Prostate gland (tissue), 2 donors: ENCODE measurements at places on chromosomes 11 and 22. TPM values are rescaled to one million over a fixed set of nuclear protein-coding genes. Genes with fewer than 3 reads are reported as not detected.

C11orf97 gene
- not detected for total RNA-seq

SLC6A5 gene
- total RNA-seq, result 0.40 TPM

NOX4 gene
- 0.62 TPM for total RNA-seq

PAAF1 gene
- 28.3 TPM for total RNA-seq

SLCO2B1 gene
- 32.0 TPM for total RNA-seq

OR51B4 gene
- not detected for total RNA-seq

DNA sequence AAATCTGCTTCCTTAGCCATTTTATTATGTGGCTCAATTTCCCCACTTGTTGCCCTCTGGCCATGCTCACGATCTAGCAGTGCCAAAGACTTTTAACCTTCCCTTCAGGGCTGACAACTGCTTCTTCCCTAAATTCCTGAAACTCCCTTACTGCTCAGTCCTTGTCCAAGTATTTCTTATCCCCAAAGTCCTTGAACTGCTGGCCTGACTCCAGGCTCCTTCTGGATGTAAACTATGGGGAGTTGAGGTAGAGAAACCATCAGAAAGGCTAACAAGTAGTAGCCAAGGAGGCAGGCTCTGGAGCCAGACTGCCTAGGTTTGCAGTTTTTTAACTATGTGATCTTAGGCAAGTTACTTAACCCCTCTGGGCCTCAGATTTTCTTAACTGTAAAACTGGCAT, 258.7 kb upstream of the CCDC90B start:
- H3K4me1 ChIP-seq, result no peaks in the 10 kb centered on the region
- H3K27me3 ChIP-seq, result no peaks in the 10 kb centered on the region
- H3K4me3 ChIP-seq, result no peak overlapping the region
- H3K36me3 ChIP-seq, result no peaks in the 10 kb centered on the region
- H3K27ac ChIP-seq, result no peak overlapping the region

GRCh38 chr11:126718276-126718675, 282.3 kb downstream of the KIRREL3 start:
- H3K4me1 ChIP-seq, result no peaks in the 10 kb centered on the region
- no peak for DNase-seq
- no peaks in the 10 kb centered on the region for H3K27me3 ChIP-seq
- no peaks in the 10 kb centered on the region for H3K36me3 ChIP-seq
- no peak overlapping the region for H3K4me3 ChIP-seq
- no peak overlapping the region for H3K27ac ChIP-seq

GRCh38 chr11:81342966-81343365, 1390.7 kb downstream of the FAM181B start:
- no peak for DNase-seq
- H3K4me3 ChIP-seq, result no peak overlapping the region
- no peaks in the 10 kb centered on the region for H3K27me3 ChIP-seq

DNA sequence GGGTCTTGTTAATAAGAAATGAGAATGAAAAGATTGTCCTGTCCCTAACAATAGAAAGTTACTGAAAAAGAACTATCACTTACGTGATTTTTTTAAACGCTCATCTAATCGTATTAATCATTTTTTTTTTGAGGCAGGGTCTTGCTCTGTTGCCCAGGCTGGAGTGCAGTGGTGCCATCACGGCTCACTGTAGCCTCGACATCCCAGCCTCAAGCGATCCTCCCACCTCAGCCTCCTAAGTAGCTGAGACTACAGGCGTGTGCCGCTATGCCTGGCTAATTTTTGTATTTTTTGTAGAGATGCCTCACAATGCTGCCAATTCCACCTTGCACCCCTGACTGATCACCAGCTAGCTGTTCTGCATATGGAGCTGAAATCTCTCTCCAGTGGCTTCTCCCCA, 15.7 kb downstream of the PDGFB start:
- H3K27me3 ChIP-seq, result no peaks in the 10 kb centered on the region
- DNase-seq, result no peak
- no peaks in the 10 kb centered on the region for H3K4me1 ChIP-seq
- H3K27ac ChIP-seq, result no peak overlapping the region
- H3K36me3 ChIP-seq, result no peaks in the 10 kb centered on the region

- DNase-seq, result no peak
- H3K27ac ChIP-seq, result no peak overlapping the region
- H3K4me3 ChIP-seq, result no peak overlapping the region
- H3K27me3 ChIP-seq, result no peaks in the 10 kb centered on the region
These were observed 9.1 kb upstream of the CCDC179 start for GRCh38 chr11:22869325-22869724.

GRCh38 chr11:20289732-20290131, 73.8 kb upstream of the HTATIP2 start:
- H3K4me1 ChIP-seq, result no peaks in the 10 kb centered on the region
- H3K27me3 ChIP-seq, result no peaks in the 10 kb centered on the region
- no peak overlapping the region for H3K27ac ChIP-seq
- no peak overlapping the region for H3K4me3 ChIP-seq
- DNase-seq, result no peak

- H3K4me3 ChIP-seq, result no peak overlapping the region
- no peaks in the 10 kb centered on the region for H3K4me1 ChIP-seq
- H3K27ac ChIP-seq, result no peak overlapping the region
- no peaks in the 10 kb centered on the region for H3K27me3 ChIP-seq
- no peaks in the 10 kb centered on the region for H3K36me3 ChIP-seq
These were observed 3.4 kb downstream of the SCGB1D4 start for GRCh38 chr11:62295504-62295903.

- H3K4me3 ChIP-seq, result no peak overlapping the region
- no peak for DNase-seq
- H3K27ac ChIP-seq, result no peak overlapping the region
- H3K4me1 ChIP-seq, result no peaks in the 10 kb centered on the region
- peaks cover 3% of the 10 kb centered on the region for H3K27me3 ChIP-seq
These were observed 873 bp downstream of the OTOG start for GRCh38 chr11:17547932-17548331.

DNA sequence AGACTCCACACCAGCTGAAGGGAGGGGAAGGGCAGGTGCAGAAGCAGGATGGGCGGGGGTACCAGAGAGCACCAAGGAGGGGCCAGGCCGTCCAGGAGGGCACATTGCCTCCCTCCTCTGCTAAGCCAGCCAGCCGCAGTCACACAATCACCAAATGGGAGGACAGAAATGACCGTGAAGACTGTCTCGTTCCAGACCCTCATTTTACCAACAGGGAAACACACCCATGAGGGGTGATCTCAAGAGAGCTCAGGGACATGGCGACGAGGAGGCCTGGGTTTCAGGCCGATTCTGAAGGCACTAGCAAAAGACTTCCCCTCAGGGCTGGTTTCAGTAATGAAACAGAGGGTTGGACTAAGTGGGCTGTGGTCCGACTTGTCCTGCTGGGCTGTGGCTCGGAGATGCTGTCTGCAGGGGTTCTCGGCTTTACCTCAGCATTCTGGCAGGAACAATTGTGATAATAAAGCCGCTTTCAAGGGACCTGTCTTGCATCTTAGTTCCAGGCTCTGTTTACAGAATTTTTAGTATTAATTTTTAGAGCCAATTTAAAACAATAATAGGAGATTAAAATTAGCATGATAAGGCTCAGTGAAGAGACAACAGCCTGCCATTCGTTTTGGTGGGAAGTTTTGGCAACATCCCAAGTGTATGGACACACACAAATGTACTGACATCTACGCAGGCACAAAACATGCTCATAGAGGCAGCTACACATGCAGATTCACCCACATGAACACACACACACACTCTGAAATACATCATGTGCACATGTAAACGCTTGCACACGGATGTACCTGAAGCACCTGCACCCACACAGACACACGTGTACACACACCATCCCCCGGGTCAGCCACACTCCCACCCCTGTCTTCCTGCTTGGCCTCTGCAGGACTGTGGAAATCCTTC, 2.0 kb upstream of the B3GAT1 start:
- peaks cover 9% of the 10 kb centered on the region for H3K27me3 ChIP-seq
- no peak overlapping the region for H3K4me3 ChIP-seq
- H3K27ac ChIP-seq, result no peak overlapping the region
- no peak for DNase-seq
- H3K36me3 ChIP-seq, result no peaks in the 10 kb centered on the region
- H3K4me1 ChIP-seq, result no peaks in the 10 kb centered on the region

DNA sequence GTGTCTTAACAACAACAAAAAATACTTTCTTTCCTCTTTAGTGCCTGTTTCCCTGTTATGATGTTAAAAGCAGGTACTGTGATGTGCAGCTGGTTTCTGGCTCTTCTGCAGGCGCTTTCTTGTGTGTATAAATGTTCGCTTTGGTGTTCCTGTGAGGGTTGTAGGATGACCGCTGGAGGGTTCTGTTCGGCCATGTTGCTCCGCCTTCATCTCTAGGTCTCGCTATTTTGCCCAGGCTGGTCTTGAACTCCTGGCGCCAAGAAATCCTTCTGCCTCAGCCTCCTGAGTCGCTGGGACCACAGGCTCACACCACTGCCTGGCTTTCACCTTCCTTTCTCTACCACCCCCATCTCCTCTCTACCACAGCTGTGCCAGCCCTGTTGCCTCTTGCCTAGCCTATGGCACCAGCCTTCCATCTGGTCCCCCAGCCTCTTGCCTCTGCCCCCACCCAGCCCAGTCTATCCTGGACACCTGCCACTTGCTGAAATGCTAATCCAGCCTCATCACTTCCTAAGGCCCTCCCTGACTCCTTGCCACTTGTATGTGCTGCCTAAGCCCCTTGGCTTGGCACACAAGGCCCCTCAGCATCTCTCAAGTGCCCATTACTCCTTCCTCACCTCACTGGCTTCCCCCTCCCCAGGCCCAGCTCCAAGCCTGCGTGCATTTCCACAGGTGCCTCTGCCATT, 5.5 kb downstream of the LRRC74B start:
- H3K27ac ChIP-seq, result no peak overlapping the region
- no peak overlapping the region for H3K4me3 ChIP-seq
- H3K36me3 ChIP-seq, result no peaks in the 10 kb centered on the region
- H3K27me3 ChIP-seq, result no peaks in the 10 kb centered on the region
- no peaks in the 10 kb centered on the region for H3K4me1 ChIP-seq

DNA sequence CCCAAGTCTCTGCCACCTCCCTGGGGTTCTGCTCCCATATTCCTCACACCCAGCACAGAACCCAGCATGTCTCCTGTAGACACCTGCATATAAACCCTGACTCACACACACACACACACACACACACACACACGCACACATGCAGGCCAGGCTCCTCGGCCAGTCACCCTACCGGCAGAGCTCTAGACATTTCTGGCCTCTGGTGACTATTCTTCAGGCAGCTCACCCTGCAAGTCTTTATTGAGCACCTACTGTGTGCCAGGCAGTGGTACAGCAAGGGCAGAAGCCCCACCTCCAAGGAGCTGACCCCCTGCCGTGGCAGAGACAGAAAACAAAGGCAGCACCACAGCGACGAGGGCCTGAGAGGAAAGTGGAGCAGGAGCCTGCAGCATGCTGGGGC, 50.3 kb downstream of the CDKN1C start:
- no peaks in the 10 kb centered on the region for H3K27me3 ChIP-seq
- H3K4me1 ChIP-seq, result no peaks in the 10 kb centered on the region
- no peaks in the 10 kb centered on the region for H3K36me3 ChIP-seq
- no peak for DNase-seq
- H3K4me3 ChIP-seq, result no peak overlapping the region
- no peak overlapping the region for H3K27ac ChIP-seq

DNA sequence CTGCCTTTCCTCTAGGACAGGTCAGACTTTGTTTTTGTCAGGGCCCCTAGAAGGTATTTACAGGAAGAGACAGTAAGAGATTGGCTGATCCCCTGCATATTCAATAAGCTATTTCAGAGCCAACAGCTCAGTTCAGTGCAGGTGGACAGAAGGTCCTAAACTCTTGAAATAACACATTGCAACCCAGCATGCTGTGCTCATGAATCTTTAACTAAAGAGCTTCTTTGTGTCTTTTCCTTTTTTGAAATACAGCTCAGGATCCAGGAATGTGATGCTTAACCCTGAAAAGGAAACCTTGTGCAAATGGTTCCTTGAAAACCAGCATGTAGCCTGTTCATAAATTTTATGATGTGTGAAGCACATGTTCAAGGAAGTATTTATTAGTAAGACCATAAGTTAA, 43.9 kb downstream of the BBOX1 start:
- H3K4me3 ChIP-seq, result no peak overlapping the region

- DNase-seq, result no peak
- no peak overlapping the region for H3K4me3 ChIP-seq
- H3K27me3 ChIP-seq, result no peaks in the 10 kb centered on the region
- no peak overlapping the region for H3K27ac ChIP-seq
- H3K4me1 ChIP-seq, result peaks cover 14% of the 10 kb centered on the region
- H3K36me3 ChIP-seq, result no peaks in the 10 kb centered on the region
These were observed 390.6 kb downstream of the SOX6 start for GRCh38 chr11:15965562-15966250.

DNA sequence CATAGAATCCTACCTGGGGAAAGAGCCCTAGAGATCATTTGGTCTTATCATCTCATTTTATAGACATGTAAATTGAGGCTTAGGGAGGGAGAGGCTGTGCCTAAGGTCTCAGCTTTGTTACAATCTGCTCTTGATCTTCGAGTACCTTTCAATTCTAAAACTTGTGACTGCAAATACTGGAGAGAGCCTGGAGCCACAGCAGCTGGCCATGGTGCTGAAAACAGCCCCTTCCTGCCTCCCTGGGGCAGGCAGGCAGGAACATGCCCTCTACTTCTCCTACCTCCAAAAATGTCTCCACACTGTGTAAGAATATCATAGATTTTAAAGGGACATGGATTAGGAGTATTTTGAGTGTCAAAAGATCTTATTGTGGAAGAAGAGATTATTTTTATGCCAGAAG, 52.2 kb downstream of the C22orf42 start:
- no peak for DNase-seq
- no peaks in the 10 kb centered on the region for H3K4me1 ChIP-seq
- no peak overlapping the region for H3K27ac ChIP-seq
- H3K36me3 ChIP-seq, result no peaks in the 10 kb centered on the region

GRCh38 chr11:66848671-66849500, 5.6 kb downstream of the RCE1 start:
- H3K4me1 ChIP-seq, result peaks cover 7% of the 10 kb centered on the region
- H3K27ac ChIP-seq, result no peak overlapping the region
- no peak for DNase-seq
- no peak overlapping the region for H3K4me3 ChIP-seq

DNA sequence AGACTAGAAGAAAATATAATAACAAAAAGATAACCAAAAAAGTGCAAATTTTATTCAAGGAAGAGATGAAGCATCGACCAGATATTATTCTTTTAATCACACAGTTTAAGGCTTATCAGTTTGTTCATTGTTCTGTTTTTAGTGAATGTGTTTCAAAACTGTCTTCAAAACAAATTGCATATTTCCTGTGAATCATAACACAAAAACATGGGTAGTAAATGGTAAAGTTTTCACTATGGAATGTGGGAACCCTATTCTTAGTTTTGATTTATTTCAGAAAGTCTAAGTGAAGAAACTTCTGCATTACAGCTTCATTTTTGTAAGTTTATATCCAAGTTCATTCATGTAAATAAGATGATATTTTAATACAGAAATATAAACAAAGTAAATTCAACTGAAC, 207.6 kb upstream of the LUZP2 start:
- DNase-seq, result no peak
- no peaks in the 10 kb centered on the region for H3K36me3 ChIP-seq
- H3K27ac ChIP-seq, result no peak overlapping the region
- no peaks in the 10 kb centered on the region for H3K27me3 ChIP-seq
- no peaks in the 10 kb centered on the region for H3K4me1 ChIP-seq
- no peak overlapping the region for H3K4me3 ChIP-seq

- no peak overlapping the region for H3K4me3 ChIP-seq
- H3K36me3 ChIP-seq, result no peaks in the 10 kb centered on the region
- H3K27ac ChIP-seq, result peak overlapping the region; percentile 76
- peak; percentile 62 for DNase-seq
- no peaks in the 10 kb centered on the region for H3K27me3 ChIP-seq
- peaks cover 24% of the 10 kb centered on the region for H3K4me1 ChIP-seq
These were observed 62.3 kb downstream of the PPFIBP2 start for GRCh38 chr11:7575841-7576725.
